Activated CD8-positive, alpha-beta T cell treated with anti-CD3 and anti-CD28 coated beads, Interleukin-2, amount 10 ng/mL, durations not matched to agents 7 days and 5 days (primary cell): ENCODE measurements at places on chromosomes 2 and 18. TPM values are rescaled to one million over a fixed set of nuclear protein-coding genes. Genes with fewer than 3 reads are reported as not detected.

The GALR1 gene
- not detected for total RNA-seq

DNA sequence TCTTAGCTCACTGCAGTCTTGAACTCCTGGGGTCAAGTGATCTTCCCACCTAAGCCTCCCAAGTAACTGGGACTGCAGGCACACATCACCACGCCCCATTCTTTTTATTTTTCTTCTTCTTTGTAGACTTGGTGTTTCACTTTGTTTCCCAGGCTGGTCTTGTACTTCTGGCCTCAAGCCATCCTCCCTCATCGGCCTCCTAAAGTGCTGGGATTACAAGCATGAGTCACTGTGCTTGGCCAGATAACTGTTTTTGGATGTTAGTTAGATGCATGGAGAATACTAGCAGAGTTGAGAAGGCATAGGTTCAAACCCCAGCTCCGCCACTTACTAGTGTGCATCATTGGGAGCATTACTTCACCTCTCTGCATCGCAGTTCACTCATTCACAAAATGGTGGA, 88.3 kb downstream of the TXNL1 start:
- DNase-seq: no peak

DNA sequence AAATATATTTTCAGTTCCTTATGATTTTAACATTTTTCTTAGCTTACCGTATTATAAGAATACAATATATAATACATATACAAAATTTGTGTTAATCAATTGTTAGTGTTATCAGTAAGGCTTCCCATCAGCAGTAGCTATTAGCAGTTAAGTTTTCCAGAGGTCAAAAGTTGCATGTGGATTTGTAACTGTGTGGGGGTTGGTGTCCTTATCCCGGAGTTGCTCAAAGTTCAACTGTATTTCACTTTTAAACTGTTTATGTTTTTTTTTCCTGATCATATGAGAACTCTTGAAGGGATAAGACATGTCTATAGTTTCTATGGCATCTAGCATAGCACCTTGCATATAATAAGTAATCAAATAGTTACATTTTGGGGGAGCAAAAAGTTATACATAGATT, 11.9 kb upstream of the MFSD6 start:
- DNase-seq: no peak

DNA sequence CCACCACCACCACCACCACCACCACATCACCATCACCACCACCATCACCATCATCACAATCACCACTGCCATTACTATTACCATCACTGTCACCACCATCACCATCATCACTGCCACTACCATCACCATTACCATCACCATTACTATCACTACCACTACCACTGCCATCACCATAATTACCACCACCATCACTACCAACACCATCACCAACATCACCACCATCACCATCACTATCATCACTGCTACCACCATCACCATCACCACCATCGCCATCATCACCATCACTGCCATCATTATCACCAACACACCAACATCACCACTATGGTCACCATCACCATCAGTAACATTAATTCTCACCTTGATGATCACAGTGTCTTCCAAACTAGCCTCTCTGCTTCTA, 291.4 kb downstream of the TGIF1 start:
- no peak for DNase-seq

The ITGB6 gene
- not detected for total RNA-seq

GRCh38 chr2:218065239-218066006, 3.6 kb upstream of the RUFY4 start:
- no peak for DNase-seq

GRCh38 chr2:72914206-72914559, 3.1 kb upstream of the EMX1 start:
- no peak for DNase-seq

The DNPEP gene
- 59.7 TPM for total RNA-seq

DNA sequence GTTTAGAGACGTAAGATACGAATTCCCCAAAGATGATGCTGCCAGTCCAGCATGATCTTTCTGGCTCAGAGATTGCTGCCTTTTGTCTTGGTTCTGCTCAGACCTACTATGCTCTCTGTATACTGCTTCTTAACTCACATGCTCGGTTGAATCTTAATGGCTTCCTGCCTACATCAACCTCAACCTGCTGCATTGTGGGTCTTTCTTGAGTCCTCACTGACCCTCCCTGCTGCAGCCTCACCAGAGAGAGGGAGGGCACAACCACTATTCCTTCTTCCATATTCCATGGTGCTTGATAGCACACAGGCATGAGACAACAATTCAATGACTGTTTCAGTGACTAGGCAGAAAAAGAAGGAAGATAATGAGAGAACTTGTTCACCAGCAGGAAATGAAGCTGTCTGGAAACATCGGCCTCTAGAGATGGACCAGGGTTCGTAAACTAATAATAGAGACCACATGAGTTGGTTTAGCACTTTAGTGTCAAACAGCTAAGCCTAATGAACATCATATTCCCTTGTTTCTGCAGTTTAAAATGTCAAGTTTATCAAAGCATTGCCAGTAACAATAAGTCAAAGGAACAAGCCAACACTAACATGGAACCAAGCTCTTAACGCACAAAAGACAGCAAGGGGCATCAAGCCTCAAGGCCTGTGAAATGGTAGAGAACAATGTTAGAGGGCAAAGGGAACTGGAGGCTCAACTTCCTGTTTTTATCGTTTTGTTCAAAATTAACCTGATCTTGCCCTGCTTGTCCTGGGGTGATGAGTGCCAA, 333.9 kb downstream of the PDE11A start:
- DNase-seq: no peak

GRCh38 chr2:170029551-170029950, 148.4 kb upstream of the MYO3B start:
- no peak for DNase-seq

- DNase-seq: no peak
Observed at GRCh38 chr2:1696472-1696871, 47.8 kb downstream of the PXDN start.

DNA sequence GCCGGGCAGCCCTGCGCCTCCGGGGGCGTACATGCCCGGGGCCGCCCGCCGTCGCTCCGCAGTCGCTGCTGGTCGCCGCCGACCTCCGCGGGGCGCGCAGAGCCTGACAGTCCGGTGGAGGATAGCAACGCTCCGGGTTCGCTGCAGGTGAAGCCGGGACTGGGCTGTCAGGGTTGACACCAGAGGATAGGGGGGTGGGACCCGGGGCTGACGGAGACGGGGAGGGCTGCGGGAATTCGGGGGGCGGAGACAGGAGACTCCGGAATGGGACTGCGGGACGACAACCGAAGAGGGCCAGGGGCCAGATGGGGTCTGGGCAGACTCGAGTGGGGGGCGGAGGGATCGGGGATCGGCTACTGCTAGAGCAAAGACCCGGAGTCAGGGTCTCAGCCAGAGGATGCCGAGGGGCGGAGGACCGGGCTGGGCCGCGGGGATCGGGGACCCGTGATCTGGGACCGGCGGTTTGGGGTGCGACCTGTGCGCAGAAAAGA, 403 bp downstream of the TMEM127 start:
- peak; percentile 54 for DNase-seq

- no peak for DNase-seq
Observed at GRCh38 chr2:19300961-19301360, 57.5 kb downstream of the OSR1 start.

The ECEL1 gene
- total RNA-seq: not detected

The SEPTIN2 gene
- total RNA-seq: 247 TPM

The CYP27C1 gene
- not detected for total RNA-seq

GRCh38 chr2:105754994-105755393, 10.3 kb downstream of the NCK2 start:
- no peak for DNase-seq

GRCh38 chr2:239195992-239196391, 204.8 kb downstream of the HDAC4 start:
- no peak for DNase-seq

- DNase-seq: peak; percentile 24
Observed at GRCh38 chr2:237227592-237228280, 142.0 kb downstream of the COPS8 start.

DNA sequence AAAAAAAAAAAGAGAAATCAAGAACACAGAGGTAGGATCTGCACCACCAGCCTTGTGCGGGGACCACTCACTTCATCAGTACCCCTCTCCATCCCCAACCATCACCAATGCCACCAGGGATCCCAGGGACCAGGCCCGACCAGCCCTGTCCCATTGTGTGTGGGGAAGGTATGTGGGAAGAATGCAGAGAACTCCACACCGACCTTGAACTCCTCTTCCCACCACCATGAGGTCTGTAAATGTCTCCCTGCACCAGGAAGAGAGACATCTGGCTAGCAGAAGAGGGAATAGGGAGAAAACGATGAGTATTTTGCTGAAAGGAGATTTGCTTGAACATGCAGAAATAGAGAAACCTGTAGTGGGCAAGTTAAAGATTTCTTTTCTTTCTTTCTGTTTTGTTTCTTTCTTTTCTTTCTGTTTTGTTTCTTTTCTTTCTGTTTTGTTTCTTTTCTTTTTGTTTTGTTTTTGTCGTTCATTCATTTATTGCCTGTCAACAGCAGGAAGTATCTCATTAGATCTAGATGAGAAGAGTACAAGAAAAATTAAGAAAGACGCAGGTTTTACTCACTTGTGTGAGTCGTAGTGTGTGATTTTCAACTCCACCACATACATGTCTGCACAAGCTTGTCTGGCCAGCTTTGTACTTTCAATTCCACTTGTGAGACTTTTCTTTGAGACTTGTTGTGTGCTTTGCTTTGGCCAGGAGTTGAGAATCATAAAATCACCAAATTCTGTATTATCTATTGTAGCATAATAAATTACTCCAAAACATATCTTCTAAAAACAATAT, 179.8 kb upstream of the HAAO start:
- DNase-seq: no peak

DNA sequence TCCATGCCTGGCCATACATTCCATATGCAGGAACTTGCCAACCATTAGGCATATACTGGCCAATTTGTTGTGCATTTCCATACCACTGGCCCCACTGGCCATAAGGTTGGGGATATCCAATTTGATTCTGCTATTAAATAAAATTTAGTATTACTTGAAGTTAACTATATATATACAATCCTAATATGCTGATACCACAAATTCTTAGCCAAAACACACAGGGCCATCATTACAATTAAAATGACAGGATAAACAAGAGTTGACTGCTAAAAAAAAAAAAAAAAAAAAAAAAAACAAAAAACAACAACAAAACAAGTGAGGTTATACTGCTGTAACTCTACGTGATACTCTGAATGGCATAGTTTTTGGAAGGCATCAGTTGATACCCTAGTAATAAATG, 23.5 kb upstream of the C2orf42 start:
- no peak for DNase-seq

The GAREM1 gene
- not detected for total RNA-seq

DNA sequence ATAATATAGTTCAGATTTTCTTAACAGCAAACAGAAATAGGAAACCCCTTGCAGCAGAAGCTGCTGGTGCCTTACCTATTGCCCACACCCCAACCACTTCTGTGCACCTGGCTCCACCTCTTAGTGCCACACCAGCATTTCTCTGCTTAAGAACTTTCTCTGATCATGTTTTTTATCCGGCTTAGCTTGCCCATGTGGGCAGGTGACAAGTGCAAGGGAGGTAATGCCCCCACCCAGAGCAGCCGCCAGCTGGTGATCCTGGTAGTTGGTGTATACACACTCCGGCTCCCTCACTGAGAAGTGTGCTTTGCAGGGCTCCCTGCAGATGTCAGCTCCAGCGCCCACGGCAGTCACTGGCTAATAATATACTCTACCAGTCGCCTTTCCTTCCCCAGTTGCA, 126.3 kb downstream of the ALPK2 start:
- DNase-seq: no peak

The NYAP2 gene
- total RNA-seq: not detected
